Ascending aorta (tissue), 2 donors: ENCODE measurements at places on chromosomes 6 and 20.
A peak's percentile ranks its signal among the peaks of the same experiment; 100 is the strongest.

GRCh38 chr6:152948150-152948768, 34.6 kb downstream of the FBXO5 start:
- H3K27me3 ChIP-seq = no peaks in the 10 kb centered on the region
- no peak for DNase-seq
- H3K4me3 ChIP-seq = peak overlapping the region; percentile 26
- H3K27ac ChIP-seq = no peak overlapping the region

DNA sequence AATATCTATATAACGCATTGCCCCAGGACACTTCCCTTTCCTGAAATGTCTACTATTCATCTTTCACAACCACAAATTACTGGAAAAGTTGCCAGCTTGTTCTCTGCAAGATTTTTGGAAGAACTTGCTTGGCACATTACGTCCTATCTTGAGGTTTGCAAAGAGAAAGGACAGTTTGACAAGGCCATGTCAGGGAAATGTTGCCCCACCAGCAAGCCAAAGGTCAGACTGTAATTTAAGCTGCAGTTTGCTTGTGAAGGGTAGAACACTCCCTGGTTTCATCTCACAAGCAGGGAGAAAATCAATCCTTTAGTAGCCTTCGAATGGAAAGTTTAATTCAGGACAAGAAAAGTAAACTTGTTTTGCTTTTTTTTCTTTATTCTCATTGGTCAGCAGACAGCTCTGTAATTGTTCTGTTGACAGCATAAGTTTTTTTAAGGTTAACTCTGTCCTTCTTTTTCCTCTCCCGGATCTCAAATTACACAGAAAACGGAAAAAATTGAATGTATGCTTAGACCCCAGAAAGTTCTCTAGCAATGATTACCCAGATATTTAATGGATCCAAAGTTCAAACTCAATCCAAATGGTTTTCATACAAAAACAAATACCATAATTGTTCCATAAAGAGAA, 541.8 kb upstream of the NRSN1 start:
- H3K36me3 ChIP-seq = no peaks in the 10 kb centered on the region
- H3K4me3 ChIP-seq = no peak overlapping the region
- no peak overlapping the region for H3K27ac ChIP-seq
- H3K4me1 ChIP-seq = no peaks in the 10 kb centered on the region
- no peak for DNase-seq

GRCh38 chr20:416950-417800, 9.1 kb downstream of the RBCK1 start:
- H3K27me3 ChIP-seq = no peaks in the 10 kb centered on the region
- DNase-seq = no peak
- H3K36me3 ChIP-seq = peaks cover 51% of the 10 kb centered on the region
- no peak overlapping the region for H3K27ac ChIP-seq

- H3K4me3 ChIP-seq = no peak overlapping the region
- no peaks in the 10 kb centered on the region for H3K27me3 ChIP-seq
- H3K4me1 ChIP-seq = peaks cover 10% of the 10 kb centered on the region
These were observed 323.8 kb upstream of the JARID2 start for GRCh38 chr6:14921878-14922671.

- H3K4me3 ChIP-seq = no peak overlapping the region
- no peaks in the 10 kb centered on the region for H3K27me3 ChIP-seq
- H3K4me1 ChIP-seq = no peaks in the 10 kb centered on the region
- H3K36me3 ChIP-seq = no peaks in the 10 kb centered on the region
These were observed 210.1 kb upstream of the HDDC2 start for GRCh38 chr6:125511809-125512396.

DNA sequence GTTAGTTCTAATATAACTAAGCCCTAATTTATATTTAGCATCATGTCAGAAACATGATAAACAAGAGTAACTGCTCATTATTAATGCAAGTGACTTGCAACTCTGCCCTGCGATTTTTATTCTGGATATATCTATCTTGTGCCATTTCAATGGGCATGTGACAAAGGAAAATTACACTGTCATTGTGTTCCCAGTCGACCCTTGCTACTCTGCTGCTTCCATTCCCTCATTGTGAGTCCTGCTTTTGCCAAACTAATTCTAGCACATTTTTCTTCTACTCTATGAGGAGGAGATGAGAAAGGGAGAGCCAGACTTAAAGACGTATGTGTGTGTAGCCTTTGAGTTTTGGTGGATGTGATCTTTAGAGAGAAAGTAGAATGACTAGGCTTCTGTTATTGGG, 275.9 kb downstream of the ARHGAP18 start:
- no peak overlapping the region for H3K4me3 ChIP-seq
- no peaks in the 10 kb centered on the region for H3K27me3 ChIP-seq
- no peak for DNase-seq
- no peaks in the 10 kb centered on the region for H3K4me1 ChIP-seq
- H3K27ac ChIP-seq = no peak overlapping the region

DNA sequence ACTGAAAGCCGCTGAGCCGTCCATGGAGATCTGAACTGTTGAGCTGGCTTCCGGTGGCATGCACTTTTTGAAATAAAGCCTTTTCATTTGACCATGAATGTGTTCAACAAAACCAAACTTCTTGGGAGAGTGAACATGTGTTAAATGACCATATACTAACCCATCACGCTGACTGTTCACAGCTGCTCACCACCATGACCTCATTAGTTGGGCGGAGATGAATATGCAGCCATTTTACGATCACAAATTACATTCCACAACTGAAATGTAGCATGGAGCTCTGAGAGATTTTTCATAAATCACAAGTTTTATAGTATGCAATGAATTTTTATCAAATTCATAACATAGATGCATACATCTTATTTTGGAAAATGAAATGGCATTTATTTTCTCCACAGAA, 4.2 kb downstream of the RAMACL start:
- H3K4me1 ChIP-seq = no peaks in the 10 kb centered on the region
- H3K36me3 ChIP-seq = no peaks in the 10 kb centered on the region
- DNase-seq = no peak
- no peaks in the 10 kb centered on the region for H3K27me3 ChIP-seq
- H3K4me3 ChIP-seq = no peak overlapping the region
- no peak overlapping the region for H3K27ac ChIP-seq

DNA sequence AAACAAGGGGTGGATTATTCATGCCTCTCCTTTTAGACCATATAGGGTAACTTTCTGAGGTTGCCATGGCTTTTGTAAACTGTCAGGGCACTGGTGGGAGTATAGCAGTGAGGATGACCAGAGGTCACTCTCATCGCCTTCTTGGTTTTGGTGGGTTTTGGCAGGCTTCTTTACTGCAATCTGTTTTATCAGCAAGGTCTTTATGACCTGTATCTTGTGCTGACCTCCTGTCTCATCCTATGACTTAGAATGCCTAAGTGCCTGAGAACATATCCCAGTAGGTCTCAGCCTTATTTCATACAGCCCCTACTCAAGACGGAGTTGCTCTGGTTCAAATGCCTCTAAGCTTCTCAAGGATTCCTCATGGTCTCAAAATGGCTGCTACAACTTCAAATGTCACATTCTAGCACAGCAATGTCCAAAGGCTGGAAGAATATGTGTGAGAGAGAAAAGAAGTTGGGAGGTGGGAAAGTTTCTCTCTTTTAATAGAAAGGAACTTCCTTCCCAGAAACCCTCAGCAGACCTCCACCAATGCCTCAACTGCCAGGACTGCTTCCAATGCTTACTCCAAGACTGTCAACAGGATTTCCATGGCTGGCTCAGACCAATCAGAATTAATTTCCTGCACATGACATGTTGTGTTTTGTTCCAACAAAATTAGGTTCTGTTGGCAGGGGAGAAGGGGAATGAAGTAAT, 46.6 kb upstream of the SLC9A8 start:
- H3K36me3 ChIP-seq = no peaks in the 10 kb centered on the region
- H3K4me3 ChIP-seq = no peak overlapping the region
- H3K27me3 ChIP-seq = no peaks in the 10 kb centered on the region

DNA sequence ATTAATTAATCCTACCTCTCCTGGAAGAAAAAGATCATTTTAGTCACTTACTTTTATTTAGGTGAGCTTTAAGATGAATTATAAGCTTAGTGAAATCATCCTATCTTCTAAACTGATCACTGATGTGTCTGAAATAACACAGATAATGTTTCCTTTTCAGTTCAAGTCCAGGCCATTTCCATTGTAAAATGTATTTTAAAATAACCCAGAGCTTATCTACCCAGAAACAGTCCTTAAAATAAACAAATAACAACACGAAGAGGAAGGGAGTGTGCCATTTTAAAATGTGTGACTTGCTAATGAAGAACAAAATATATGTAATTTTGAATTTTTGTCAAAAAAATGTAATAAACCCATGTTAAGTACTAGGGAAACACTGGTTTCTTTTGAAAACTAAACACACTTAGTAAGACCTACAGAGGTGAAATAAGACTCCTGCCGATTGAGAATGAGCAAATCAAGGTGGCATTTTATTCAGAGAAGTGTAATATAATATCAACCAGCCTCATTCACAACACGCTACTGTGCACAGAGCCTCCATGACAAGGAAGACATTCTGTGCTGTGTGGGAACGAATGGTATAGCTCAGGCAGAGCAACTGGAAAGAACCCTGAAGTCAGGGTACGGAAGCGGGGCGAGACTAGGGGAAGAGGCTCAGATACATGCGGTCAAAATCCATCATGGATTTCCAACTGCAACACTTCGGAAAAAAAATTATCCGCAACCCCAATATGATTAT, 7.7 kb downstream of the LRP11 start:
- DNase-seq = no peak
- no peaks in the 10 kb centered on the region for H3K27me3 ChIP-seq
- H3K27ac ChIP-seq = no peak overlapping the region
- no peaks in the 10 kb centered on the region for H3K4me1 ChIP-seq
- H3K4me3 ChIP-seq = no peak overlapping the region
- H3K36me3 ChIP-seq = no peaks in the 10 kb centered on the region

GRCh38 chr20:8447262-8448120, 315.4 kb downstream of the PLCB1 start:
- no peaks in the 10 kb centered on the region for H3K27me3 ChIP-seq
- no peaks in the 10 kb centered on the region for H3K36me3 ChIP-seq
- H3K27ac ChIP-seq = no peak overlapping the region
- H3K4me1 ChIP-seq = no peaks in the 10 kb centered on the region
- H3K4me3 ChIP-seq = no peak overlapping the region
- DNase-seq = no peak

GRCh38 chr6:136144251-136145023, 105.7 kb downstream of the MTFR2 start:
- no peak overlapping the region for H3K27ac ChIP-seq
- no peak overlapping the region for H3K4me3 ChIP-seq
- DNase-seq = no peak
- H3K36me3 ChIP-seq = no peaks in the 10 kb centered on the region
- H3K4me1 ChIP-seq = no peaks in the 10 kb centered on the region
- H3K27me3 ChIP-seq = no peaks in the 10 kb centered on the region

DNA sequence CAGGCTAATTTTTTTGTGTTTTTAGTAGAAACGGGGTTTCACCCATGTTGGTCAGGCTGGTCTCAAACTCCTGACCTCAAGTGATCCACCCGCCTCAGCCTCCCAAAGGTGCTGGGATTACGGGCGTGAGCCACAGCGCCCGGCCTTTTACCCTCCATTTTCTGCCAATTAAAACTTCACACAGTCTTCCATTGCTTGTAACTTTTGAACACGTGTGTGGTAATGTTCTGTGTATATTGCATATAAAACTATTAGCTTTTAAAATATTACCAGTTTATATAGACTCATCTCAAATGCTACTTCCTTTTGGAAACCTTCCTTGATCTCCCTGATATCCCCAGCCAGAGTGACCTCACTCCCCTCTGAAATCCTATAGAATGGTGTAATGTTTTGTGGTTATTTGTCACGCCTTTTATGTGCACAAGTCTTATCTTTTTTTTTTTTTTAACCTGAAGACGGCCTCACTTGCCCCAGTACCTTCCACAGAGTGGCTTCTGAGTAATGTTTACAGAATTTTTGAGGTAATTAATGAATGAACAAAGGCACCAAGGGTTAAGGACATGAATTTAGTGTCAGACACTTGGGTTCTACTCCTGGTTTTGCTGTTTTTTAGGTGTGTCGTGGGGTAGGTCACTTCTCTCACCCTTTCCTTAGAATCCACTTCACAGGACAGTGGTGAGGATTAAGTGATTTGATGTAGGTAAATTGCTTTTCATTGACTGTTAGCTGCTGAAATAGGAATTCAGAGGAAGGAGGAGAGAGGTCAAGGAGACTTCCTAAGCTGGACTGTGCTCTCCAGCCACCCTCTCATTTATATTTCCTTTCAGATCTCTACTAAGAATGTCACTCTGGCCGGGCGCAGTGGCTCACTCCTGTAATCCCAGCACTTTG, 11.2 kb upstream of the MMP24 start:
- no peak overlapping the region for H3K27ac ChIP-seq
- peaks cover 27% of the 10 kb centered on the region for H3K36me3 ChIP-seq
- no peaks in the 10 kb centered on the region for H3K4me1 ChIP-seq
- no peaks in the 10 kb centered on the region for H3K27me3 ChIP-seq
- no peak overlapping the region for H3K4me3 ChIP-seq
- DNase-seq = no peak

DNA sequence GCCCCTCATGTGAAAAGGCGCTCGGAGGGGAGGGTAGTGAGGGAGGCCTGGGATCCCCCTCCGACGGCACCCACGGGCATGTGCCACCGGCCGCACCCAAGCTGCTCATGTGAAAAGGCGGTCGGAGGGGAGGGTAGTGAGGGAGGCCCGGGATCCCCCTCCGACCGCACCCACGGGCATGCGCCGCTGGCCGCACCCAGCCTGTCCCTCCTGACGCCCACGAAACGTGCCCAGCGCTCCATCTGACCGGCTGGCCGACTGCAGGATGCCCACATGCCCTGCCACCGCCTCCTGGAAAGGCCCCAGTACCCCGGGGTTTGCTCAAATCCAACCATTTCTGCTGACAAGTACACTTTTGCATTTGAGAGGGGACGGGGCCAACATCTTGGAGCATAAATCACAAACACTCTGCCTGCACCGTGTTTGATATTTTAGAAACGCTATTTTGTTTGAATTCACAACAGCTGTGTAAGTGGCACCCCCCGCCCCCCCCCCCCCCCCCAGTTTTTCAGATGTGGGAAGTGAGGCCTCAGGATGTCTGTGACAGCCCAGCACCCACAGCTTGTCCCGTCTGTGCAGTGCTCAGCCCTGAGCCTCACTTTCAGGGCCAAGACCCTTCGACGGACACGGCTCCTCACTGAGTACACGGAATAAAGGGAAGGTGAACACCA, 34.1 kb downstream of the SLC2A4RG start:
- no peak overlapping the region for H3K4me3 ChIP-seq
- H3K36me3 ChIP-seq = peaks cover 7% of the 10 kb centered on the region
- no peaks in the 10 kb centered on the region for H3K4me1 ChIP-seq
- no peaks in the 10 kb centered on the region for H3K27me3 ChIP-seq
- H3K27ac ChIP-seq = no peak overlapping the region

GRCh38 chr20:37285664-37286374, 3.6 kb upstream of the MANBAL start:
- DNase-seq = no peak
- no peak overlapping the region for H3K27ac ChIP-seq
- peaks cover 8% of the 10 kb centered on the region for H3K4me1 ChIP-seq
- H3K4me3 ChIP-seq = no peak overlapping the region

DNA sequence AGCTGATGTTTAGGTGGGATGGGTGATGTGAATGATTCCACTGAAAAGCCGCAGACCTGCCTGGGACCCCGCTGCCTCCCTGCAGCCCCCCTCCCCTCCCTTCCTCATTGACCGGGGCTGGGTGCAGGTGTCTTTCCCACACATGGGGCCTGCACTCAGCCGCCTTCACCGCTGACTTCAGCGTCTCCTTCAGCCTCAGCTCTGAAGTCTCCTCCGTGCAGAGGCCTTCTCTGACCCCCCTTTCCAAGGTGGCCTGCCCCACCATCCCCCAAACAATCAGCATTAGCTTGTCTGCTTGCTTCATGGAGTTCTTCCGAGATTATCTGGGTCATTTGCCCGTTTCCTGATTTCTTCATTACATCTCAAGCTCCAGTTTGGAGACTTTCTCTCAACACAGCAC, 140.7 kb downstream of the SMOC2 start:
- H3K27me3 ChIP-seq = no peaks in the 10 kb centered on the region
- H3K27ac ChIP-seq = peak overlapping the region; percentile 69
- peaks cover 27% of the 10 kb centered on the region for H3K4me1 ChIP-seq
- H3K4me3 ChIP-seq = no peak overlapping the region
- no peak for DNase-seq
